DMS79 treated with DMSO at 0.1 percent for 48 hours (cell line): ENCODE measurements at places on chromosomes 4 and X.

DNA sequence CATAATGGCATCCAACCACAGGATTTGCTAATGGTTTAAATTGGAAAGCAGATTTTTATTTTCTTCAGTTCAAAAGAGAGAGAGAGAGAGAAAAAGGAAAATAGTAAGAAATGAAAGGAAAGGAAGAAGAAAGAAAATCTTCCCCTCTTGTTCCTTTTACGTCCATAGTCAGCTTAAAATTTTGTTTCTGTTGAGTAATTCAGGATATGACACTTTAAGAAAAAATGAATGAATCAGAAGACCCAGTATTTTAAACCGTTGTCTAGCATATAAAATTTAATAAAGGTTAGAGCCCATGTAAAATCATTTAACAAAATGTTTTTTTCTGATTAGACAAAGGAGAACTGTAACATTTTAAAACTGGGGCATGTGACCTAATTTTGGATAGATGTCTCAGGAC, 391.8 kb upstream of the EPHA5 start:
- no peak for DNase-seq

DNA sequence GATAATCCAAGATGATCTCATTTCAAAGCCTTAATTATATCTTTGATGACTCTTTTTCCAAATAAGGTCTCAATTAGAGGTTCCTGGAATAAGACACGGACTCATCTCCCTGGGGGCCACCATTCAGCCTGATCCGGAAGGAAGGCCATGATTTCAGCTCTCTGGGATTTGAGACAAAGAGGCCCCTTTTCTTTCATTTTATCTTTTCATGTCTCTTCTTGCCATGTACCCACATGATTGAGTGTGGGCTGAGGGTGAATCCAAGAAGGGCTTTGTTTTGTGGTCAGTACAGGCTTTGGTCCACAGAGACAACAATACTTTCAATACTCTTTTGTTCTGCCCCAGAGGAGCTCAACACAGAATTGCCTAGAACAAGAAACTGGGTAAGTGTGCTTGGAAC, 261.2 kb downstream of the TRIML1 start:
- no peak for DNase-seq

DNA sequence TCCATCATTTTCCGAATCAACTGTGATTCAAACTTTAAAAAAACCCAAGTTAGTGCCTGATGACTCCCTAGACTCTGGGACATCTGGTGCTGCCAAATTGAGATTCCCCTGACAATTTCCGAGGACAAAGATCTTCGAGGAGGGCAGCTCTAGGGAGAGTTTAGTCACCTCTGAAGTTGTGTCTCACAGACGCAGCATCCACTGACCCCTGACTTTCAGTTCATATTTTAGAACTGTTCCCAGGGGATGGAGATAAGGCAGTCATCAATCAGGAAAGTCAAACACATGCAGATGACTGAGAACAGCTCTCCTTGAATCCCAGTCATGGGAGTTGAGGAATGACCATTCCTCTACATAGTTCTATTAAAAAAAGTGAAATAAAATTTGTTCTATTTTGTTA, 643.9 kb downstream of the TRIML1 start:
- no peak for DNase-seq

DNA sequence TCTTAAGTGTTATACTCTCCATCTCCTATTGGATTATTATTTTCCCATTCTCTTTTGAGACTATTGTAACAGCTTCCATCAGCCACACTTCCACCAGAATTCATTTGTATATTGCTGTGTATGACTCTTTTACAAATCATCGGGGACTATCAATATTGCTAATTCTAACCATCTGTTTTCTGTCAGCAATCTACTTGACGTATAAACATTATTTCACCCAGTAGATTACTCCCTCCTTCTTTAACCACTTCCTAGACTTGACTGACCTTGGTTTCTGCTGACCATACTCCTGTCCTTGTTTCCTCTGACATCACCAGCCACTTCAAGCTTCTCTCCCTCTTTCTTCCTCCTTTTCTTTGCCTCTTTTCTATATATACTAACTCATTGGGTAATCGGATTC, 402.9 kb downstream of the PCDH18 start:
- no peak for DNase-seq

DNA sequence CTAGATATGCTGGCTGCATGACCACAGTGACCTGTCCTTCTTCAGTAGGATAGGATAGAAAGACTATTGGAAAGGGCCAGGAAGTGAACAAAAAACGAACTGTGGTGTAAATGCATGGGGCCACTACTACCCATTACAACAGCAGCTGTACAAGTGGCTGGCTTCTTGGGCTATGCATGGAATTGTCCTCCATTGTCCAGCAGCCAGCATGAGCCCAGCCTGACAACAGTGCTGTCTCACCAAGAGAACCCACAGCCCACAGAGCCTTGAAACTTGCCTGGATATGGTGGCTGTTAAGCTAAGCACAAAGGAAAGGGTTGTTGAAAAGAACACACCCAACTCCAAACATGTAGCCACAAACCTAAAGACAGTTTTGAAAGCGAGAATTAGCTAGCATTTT, 330.2 kb upstream of the F9 start:
- DNase-seq: no peak

GRCh38 chrX:36348509-36348908, 429.0 kb downstream of the CFAP47 start:
- no peak for DNase-seq

- no peak for DNase-seq
Observed at GRCh38 chr4:8772499-8773123, 99.0 kb downstream of the HMX1 start.

DNA sequence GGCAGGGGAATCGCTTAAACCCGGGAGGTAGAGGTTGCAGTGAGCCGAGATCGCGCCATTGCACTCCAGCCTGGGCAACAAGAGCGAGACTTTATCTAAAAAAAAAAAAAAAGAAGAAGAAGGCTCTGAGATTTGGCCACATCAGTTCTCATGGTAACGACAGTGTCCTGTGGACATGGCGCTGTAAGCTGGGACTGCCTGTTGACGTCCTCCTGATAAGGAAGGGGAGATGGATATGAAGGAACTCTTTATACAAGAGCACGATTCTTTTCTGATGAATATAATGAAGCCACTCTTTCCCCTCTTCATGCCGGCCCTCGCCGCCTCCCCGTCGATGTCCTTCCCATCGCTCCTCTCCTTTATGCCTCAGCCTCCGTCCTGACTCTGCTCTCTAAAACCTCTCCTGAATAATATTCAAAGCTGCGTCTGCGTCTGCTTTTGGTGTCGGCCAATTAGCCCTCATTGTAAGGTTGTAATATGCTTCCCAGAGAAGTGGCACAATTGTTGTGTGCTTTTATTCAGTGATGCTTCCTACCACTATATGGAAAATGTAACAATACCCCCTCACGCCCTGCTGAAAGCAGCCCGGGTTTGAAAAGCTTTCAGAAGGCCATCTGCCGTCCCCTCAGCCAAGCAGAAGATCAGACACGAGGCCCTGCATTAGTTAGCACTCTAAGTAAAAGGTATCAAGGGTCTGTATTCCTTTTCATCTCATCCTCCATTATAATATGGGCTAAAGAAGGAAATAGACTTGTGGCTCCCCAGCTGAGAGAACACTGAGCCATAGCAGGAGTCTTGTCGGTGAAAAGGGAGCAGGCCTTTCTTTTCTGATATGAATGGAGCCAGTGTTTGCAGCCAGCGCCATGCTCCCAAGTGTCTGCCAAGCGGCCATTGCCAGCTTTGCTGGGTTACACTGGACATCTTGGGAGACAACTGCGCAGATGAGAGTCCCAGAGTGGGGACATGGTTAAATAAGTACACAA, 22.1 kb upstream of the SCOC start:
- DNase-seq: no peak

GRCh38 chr4:170306208-170306607, 216.5 kb upstream of the AADAT start:
- DNase-seq: no peak

- DNase-seq: no peak
Observed at GRCh38 chr4:17109126-17109525, 210.7 kb upstream of the LDB2 start.

GRCh38 chr4:24328711-24329110, 255.6 kb downstream of the DHX15 start:
- no peak for DNase-seq

DNA sequence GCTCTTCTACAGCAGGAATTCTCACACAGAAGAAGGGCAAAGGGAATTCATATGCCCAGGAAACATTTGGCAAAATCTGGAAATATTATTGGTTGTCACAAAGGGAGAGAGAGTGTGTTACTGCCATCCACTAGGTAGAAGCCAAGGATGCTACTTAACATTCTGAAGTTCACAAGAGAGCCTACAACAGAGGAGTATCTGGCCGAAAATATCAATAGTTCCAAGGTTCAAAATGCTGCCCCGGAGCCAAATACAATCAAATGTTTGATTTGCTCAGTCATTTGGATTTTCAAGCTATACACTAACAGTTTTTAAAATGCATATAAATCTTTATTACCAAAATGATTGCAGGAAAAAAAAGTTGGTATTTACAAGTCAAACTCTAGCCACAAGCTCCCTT, 18.8 kb downstream of the OTUD4 start:
- no peak for DNase-seq

- DNase-seq: no peak
Observed at GRCh38 chr4:52106191-52106590, 55.1 kb downstream of the SPATA18 start.

GRCh38 chr4:121998024-121998423, 46.2 kb upstream of the TRPC3 start:
- peak; percentile 6 for DNase-seq

GRCh38 chrX:138349351-138349750, 362.2 kb downstream of the FGF13 start:
- no peak for DNase-seq

- no peak for DNase-seq
Observed at GRCh38 chrX:91108761-91109160, 325.9 kb upstream of the PABPC5 start.

DNA sequence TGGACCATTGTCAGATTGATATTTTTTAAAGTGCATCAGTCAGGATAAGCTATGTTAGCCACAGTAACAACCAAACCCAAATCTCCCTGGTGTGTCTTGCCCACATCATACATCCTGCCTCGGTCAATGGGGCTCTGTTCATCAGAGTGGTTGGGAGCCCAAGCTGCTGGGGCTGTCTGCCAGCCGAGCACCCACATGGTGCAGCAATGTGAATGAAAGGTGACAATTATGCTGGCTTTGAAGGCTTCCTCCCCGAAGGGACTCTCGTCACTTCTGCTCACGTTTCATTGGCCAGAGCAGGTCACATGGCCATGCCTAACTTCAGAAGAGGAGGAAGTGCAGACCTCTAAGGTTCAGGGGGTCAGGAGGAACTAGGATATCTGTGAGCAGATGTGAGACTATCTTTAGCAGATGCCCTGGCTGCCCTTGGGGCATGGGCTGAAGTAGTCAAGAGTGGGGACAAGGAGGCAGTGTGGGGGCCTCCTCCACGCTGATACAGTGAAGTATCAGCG, 1.3 kb upstream of the JAKMIP1 start:
- no peak for DNase-seq

GRCh38 chr4:33577791-33578190, 2666.5 kb downstream of the ARAP2 start:
- no peak for DNase-seq

DNA sequence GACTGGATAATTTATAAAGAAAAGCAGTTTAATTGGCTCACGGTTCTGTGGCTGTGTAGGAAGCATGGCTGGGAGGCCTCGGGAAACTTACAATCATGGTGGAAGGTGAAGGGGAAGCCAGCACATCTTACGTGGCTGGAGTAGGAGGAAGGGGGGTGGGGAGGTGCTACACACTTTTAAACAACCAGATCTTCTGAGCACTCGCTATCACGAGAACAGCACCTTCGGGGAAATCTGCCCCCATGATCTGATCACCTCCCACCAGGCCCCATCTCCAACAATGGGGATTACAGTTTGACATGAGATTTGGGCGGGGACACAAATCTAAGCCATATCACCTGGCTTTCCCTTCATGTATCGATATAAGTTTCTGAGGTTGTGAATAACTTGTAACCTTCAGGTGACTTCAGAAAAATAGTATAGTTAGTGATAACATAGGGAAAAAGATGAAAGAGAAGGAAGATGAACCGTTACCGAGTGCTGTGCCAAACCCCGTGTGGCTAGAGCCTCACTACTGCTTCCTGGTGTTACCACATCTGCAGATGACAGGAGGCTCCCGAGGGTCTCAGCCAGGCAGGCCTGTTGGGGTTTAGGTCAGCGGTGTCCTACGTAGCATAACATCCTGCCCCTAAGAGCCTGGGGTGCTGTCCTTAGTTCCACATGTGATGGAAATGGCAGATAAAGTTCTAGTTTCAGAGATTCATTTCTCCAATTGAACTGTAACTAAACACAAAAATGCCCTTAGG, 103.5 kb downstream of the TNIP2 start:
- no peak for DNase-seq

DNA sequence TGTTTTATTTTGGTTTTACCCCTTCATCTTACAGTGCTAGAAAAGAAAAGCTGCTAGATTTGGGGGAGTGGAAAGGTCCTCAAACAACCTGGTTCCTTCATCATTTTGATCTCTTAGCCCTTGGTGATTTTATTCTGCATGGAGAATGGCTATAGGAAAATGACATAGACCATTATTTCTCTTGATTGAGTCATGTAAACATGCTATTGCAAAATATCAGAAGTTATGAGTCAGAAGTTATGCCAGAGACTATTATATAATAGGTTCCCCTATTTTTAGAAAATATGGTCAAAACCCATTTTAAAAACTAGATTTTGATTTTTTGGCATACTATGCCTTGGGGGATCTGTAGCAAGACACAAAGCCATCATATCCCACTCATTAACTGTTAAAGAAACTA, 83.7 kb upstream of the FAM9C start:
- no peak for DNase-seq

- DNase-seq: no peak
Observed at GRCh38 chr4:162442128-162442527, 278.3 kb upstream of the FSTL5 start.

- no peak for DNase-seq
Observed at GRCh38 chr4:133440404-133440803, 291.3 kb downstream of the PCDH10 start.

- DNase-seq: no peak
Observed at GRCh38 chr4:73992050-73992449, 4.1 kb upstream of the PPBP start.

DNA sequence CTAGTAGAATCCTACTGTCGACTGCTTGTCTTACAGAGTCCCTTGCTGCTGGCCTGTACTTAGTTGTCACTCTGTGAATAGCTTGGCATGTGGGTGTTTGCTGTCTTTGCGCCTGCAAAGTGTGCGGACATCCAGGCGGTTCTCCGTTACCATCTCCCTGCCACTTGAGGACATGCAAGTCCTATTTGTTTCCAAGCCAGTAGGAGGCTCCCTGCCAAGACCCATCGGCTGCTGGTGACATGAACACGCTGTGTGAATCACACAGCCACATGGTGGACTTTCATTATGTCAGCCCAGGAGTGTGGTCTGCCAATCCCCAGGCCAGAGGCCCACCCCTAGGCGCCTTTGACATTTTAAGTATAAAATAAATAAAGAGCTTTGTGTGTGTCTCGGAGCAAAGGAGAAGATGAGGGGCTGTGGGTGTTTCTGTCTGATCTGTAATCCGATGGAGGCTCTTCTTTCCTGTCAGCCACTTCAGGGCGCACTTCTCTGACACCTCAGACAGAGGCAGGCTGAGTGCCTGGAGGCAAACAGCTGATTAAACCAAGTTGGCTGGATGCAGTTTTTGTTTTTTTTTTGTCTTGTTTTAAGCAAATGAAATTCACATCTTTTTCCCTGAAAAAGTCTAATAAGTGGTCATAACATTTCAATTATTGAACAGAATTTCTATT, 51.5 kb downstream of the ALPK1 start:
- no peak for DNase-seq
